ENCODE measurements at places on chromosomes 5 and 9.

GRCh38 chr9:135134268-135135022 is 47.0 kb downstream of the OLFM1 start:
- DNase-seq: no peak

- DNase-seq: no peak
These were observed 3.5 kb downstream of the USP20 start for GRCh38 chr9:129838707-129839259.

DNA sequence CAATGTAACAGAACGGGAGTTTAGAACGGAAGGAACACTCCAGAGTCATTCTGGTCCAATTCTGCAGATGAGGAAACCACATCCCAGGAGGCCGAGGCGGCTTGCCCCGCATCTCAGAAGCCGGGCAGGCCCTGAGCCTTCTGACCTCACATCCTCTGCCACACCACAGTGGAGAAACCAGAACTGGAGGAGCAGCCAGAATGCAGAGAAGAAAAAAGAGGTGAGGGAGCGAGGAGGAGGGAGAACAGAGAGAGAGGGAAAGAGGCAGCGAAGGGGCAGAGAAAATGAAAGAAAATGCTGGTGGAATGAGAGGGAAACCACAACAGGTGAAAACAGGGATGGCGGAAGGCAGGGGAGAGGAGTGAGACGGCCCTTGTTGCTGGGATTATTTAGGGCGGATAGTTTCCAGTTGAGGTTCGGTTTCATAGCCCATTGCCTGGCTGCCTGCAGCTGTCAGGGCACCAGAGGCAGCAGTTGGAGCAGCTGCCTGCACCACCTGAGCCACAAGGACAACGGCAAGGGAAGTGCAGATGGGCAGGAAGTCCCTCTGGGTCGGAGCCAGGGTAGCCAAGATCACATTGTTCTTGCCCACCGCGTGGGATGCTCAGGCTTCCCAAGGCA is at the start of gene HMHB1:
Gene HMHB1, plus strand, starts transcription at position 77 of the 621 bp plus-strand sequence.
- DNase-seq: peak; percentile 1

DNA sequence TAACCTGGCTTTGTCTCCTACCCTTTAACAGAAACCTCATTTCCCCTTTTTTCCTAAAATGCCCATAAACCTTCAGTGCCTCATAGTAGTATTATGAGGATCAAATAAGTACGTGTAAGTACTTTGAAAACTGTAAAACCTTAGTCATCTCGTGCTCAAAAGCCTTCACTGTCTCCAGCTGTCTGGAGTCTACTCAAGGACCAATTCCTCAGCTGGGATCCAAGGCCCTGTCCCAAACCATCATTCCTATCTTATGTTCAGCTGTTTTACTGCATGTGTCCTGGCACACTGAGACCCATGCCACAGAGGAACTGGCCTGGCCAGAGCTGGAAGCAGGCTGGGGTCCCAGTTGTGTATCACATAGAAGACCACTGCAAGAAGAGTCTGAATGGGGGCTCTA is 15.9 kb downstream of the ADAMTSL1 start:
- DNase-seq: no peak

DNA sequence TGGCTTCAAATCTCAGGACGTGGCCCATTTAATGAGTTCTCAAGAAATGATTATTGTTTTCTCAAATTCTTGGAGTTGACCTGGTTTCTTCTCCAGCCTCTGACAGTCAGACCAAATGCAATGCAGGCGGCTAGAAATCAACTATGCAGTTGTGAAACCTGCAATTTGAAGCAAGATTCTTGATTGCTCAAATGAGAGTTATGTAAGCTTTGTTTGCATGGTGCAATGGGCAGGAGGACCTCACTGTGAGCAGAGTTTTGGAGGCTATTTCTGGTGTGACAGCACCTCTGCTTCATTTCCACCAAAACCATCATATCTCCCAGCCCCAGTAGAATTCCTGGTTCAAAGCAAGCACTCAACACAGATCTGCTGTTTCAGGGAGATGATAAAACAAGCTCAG is 500.0 kb upstream of the KLF4 start:
- no peak for DNase-seq

All from activated naive CD4-positive, alpha-beta T cell (primary cell).